Naive B cell (primary cell): ENCODE measurements at places on chromosomes 13 and 19. TPM values are rescaled to one million over a fixed set of nuclear protein-coding genes. Genes with fewer than 3 reads are reported as not detected.

AMER2 gene
- polyA plus RNA-seq, result not detected

RFPL4AL1 gene
- not detected for polyA plus RNA-seq

DNA sequence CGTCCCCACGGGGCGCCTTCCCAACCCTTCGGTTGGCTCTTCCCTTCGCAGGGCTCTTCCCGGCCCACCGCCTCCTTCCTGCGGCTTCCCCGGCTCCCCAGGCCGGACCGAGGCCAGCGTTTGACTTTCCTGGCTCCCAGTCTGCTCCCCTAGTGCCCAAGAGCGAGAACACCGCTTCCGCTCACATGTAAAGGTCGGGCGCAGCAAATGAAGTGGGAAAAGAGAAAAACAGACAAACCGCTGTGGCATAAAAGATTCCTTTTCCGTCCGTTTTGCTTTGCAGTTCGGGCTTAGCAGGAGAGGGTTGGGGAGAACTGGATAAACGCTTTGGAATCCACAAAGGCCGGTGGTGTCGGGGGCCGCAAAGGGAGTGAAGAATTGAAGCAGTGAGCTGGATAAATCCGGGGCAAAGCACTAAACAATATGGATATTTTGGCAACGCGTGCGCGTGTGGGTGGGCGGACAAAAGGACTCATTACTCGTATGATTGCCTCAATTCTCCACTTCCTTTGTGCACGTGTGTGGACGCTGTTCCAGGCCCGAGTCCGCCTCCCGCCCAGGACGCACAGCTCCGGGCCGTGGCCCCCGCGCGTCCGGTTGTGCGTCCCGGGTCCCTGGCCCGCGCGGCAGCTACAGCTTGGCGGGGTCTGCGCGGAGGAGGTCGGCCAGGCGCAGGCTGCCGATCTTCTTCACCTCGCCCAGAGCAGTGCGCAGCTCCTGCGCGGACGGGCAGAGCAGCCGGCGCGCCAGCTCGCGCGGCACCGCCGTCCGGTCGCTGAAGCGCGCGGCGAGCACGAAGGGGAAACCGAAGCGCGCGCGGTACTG, 8.6 kb upstream of the CDX2 start:
- no peak for DNase-seq
- peaks cover 96% of the 10 kb centered on the region for H3K27me3 ChIP-seq
- H3K36me3 ChIP-seq, result no peaks in the 10 kb centered on the region
- peak overlapping the region; percentile 90 for H3K27ac ChIP-seq
- peaks cover 38% of the 10 kb centered on the region for H3K4me1 ChIP-seq

- no peaks in the 10 kb centered on the region for H3K36me3 ChIP-seq
- no peaks in the 10 kb centered on the region for H3K27me3 ChIP-seq
- H3K4me1 ChIP-seq, result no peaks in the 10 kb centered on the region
- DNase-seq, result no peak
These were observed 245.5 kb downstream of the TDRD3 start for GRCh38 chr13:60642552-60642951.

DNA sequence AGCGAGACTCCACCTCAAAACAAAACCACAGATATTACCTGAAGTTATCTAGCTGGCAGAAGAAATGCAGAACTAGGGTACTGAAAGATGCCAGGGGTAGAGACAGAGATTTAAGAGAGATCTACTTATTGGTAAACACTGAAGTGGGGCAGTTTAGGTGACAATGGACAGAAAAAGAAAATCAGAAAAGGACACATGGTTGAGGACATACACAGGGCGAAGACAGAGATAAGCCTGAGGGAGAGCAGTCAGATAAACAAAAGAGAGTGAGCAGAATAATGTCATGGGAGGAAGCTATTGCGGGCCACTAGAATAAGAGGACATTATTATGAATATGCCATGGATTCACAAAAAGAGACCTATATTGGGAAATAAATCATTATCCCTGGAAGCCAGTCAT, 3.3 kb downstream of the NEK5 start:
- H3K4me1 ChIP-seq, result peaks cover 14% of the 10 kb centered on the region
- H3K27ac ChIP-seq, result no peak overlapping the region
- no peak for DNase-seq
